SK-N-SH treated with all-trans-retinoic acid at 6 μM for 48 hours (cell line): ENCODE measurements at places on chromosomes 4 and X.
A peak's percentile ranks its signal among the peaks of the same experiment; 100 is the strongest.

- no peak for ATAC-seq
Observed at GRCh38 chr4:2484993-2485392, 16.1 kb downstream of the RNF4 start.

- ATAC-seq, result peak; percentile 49
Observed at GRCh38 chrX:13396924-13397323, 77.1 kb upstream of the ATXN3L start.

DNA sequence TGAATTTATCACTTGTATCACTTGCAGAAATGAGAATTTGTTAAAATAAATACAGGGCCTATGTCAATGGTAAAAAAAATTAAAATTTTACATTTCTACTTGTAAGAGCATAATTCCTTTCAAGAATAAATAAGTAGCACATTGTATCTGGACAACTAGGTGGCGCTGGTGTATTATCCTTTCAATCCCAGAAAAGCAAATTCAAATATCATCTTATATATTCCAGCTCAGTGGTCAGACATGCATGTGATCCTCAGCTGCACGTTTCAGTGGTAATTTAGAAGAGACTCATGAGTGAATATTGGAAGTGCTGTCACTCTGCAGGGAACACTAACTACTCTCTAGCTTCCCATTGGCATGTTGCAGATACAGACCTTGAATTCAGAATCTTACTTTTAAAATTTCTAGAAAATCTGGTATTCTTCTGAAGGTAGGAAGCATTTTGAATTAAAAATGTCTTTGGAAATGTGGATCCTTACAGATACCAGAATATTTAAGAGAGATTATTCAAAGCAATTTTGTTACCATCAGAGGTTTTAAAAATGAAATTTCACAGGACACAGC is 1414.7 kb upstream of the TENM3 start:
- peak; percentile 51 for ATAC-seq

DNA sequence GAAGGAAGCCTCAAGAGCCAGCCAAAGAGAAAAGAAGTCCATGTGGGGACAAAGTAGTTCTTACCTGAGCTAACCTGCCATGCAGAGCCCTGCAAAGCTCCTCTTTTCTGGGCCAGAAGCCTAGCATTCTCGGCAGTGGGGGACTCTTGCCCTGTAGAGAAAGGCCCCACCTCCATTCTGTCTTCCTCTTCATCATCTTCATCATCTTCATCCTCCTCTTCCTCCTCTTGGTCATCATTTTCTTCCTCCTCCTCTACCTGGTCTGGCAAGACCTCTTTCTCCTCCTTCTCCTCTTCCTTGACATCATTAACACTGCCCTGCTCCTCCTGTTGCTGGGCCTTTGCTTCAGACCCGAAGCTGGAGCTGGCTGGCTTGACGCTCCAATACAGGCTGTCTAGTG is 16.7 kb downstream of the LAS1L start:
- ATAC-seq, result no peak

- no peak for ATAC-seq
Observed at GRCh38 chr4:15784959-15785634, 7.0 kb downstream of the CD38 start.

GRCh38 chrX:9677098-9677739 is 88.4 kb downstream of the GPR143 start:
- ATAC-seq, result no peak

GRCh38 chr4:1300466-1301455 is 11.1 kb downstream of the MAEA start:
- peak; percentile 68 for ATAC-seq

- ATAC-seq, result peak; percentile 61
Observed at GRCh38 chr4:182578402-182578801, 335.2 kb downstream of the TENM3 start.

GRCh38 chr4:14602206-14602605 is 400.1 kb upstream of the CPEB2 start:
- no peak for ATAC-seq

- ATAC-seq, result no peak
Observed at GRCh38 chr4:142974328-142974727, 128.2 kb upstream of the INPP4B start.

DNA sequence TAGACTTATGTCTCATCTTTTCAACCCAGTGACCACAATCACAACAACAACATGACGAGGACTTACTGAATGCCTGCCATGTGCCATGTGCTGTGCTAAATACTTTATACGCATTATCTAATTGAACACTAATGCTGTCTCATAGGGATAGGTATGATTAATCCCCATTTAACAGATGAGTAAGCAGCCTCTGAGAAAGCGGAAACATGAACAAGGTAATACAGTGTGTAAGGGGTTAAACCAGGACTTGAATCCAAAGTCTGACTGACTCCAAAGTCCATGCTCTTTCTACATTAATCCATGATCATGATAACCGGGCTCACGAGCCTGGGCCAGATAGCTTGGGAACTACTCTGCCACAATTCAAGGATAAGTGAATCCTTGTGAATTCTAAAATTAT is 105.3 kb upstream of the MBNL3 start:
- no peak for ATAC-seq

- peak; percentile 35; the same call in 1 of the 3 replicates for ATAC-seq
Observed at GRCh38 chr4:122930862-122931261, 8.5 kb upstream of the NUDT6 start.

DNA sequence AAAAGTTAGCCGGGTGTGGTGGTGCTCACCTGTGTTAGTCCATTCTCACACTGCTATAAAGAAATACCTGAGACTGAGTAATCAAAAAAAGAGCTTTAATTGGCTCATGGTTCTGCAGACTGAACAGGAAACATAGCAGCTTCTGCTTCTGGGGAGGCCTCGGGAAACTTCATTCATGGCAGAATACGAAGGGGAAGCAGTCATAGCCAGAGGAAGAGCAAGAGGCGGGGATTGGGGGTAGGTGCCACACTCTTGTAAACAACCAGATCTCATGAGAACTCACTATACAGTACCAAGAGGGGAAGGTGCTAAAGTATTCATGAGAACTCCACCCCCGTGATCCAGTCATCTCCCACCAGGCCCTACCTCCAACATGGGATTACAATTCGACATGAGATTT is 64.1 kb downstream of the BEND4 start:
- ATAC-seq, result no peak

- no peak for ATAC-seq
Observed at GRCh38 chrX:6120329-6120728, 108.3 kb downstream of the NLGN4X start.

GRCh38 chrX:28552322-28552721 is 34.9 kb upstream of the IL1RAPL1 start:
- no peak for ATAC-seq

- peak; percentile 52; the same call in 2 of the 3 replicates for ATAC-seq
Observed at GRCh38 chr4:56215141-56215783, 172.0 kb downstream of the AASDH start.

DNA sequence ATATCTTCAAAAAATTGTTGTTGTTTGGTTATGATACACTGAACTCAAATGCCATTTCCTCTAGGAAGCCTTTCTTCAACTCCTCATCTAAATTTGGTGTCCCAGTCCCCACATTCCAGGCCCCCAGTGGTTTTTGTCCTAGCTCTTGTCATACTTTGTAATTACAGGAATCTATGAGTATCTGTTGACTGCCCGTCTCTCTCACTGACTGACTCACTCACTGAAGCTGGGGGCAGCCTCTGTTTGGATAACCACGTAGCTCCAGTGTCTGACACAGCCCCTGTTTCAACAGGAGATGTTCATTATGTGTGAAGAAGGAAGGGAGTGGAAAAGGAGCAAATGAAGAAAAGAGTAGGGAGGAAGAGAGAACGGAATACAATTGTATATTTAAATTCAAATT is 284.1 kb upstream of the TENM3 start:
- ATAC-seq, result peak; percentile 84

- ATAC-seq, result no peak
Observed at GRCh38 chr4:182978152-182978827, 61.1 kb upstream of the DCTD start.

DNA sequence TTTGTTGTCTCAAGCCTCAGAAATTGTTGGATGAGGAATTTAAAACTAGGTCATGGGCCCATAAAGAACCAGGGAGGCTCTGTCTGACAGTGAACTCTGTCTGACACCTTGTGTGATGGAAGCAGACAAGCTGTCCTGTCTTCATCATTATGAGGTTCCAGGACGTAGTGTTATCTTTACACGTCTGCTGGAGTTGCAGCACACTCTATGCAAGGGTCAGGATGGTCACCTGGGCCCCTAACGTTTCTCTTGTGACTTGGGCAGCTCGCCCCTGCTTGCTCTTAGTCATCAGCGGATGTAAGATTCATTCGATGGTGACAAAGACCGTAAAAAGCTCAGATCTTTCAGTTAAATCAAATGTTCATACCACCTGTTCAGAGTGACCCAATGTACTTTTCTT is 92.0 kb upstream of the ADGRG2 start:
- no peak for ATAC-seq

DNA sequence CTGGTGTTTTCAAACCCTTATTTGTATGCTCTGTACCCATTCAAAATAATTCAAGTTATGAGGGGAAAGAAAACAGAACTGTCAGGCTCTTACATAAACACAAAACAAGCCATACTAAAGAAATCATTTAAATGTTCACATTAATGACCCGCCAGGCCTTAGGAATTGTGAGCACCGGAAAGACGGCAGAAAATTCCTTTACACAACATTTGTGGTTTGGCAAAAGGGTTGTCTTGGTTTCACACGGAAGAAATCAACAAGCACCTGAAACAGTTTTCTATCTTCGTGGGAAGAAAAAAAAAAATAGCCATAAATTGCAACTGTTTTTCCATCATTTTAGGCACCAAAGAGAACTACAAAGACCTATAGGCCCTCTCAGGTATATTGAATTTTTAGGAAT is 188.5 kb upstream of the FTHL17 start:
- no peak for ATAC-seq

DNA sequence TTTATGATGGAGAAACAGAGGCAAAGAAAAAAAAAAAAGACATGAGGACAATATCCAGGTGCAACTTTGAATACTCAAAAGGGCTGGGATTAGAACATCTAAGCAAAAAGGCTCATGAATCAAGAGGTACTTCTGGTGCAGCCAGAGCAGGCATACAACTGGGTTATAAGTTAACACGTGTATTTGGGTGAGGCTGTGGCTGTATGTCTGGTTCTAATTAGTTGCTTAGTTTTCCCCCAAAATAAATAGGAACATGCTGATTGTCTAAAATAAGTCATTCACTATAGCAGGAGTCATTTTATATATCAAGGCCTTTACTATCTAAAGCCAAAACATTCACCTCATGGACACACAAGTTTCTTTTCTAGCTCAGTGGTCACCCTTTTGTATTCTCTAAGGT is 20.2 kb downstream of the NHS start:
- no peak for ATAC-seq

DNA sequence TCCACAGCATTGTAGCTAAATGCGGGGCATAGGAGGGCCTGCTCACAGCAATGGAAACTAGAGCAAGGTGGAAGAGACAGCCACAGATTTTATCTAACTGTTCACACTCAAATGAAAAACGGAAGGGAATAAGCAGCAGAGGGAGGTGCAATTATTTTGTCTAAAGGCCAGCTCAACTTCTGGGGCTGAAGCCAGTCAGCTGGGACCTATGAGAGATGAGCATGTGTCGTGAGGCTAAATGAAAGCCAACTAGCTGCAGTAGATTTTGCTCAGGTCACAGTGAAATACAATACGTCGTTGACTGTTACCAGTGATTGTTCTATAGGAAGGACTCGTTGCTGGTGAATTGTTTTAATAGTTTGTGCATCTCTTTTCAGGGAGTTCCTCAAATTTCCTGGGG is 26.4 kb upstream of the FGFBP2 start:
- no peak for ATAC-seq

DNA sequence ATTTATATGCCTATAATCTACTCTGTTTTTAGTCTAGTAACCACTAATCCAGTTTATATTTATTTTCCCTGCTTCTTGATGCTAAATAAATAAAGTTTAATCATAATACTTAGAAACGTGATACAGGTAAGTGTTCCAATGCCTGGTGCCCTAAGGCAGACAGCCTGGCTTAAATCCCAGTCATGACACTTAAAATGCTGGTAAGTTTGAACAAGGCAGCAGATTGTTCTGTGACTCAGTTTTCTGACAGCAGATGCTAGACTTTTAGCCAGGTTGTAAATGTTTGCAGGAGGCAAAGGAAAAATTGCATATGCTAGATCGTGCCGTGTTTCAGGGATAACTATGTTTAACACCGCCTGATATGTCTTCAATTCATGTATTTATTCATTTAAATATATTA is 2661.6 kb downstream of the PCDH7 start:
- no peak for ATAC-seq

- ATAC-seq, result peak; percentile 79
Observed at GRCh38 chr4:150510176-150510865, 71.6 kb upstream of the MAB21L2 start.

GRCh38 chrX:104522386-104522785 is 43.6 kb upstream of the IL1RAPL2 start:
- ATAC-seq, result no peak
